CD8-positive, alpha-beta memory T cell (primary cell): ENCODE measurements at places on chromosomes 6 and 20.

- H3K36me3 ChIP-seq = peaks cover 7% of the 10 kb centered on the region
- DNase-seq = no peak
- H3K4me1 ChIP-seq = peaks cover 24% of the 10 kb centered on the region
- no peak overlapping the region for H3K4me3 ChIP-seq
- H3K27ac ChIP-seq = no peak overlapping the region
Observed at GRCh38 chr6:33251395-33252012, 20.2 kb downstream of the VPS52 start.

GRCh38 chr6:22558288-22558882, 11.0 kb upstream of the HDGFL1 start:
- no peaks in the 10 kb centered on the region for H3K4me1 ChIP-seq
- H3K27ac ChIP-seq = no peak overlapping the region
- DNase-seq = no peak
- no peak overlapping the region for H3K4me3 ChIP-seq
- no peaks in the 10 kb centered on the region for H3K27me3 ChIP-seq
- no peaks in the 10 kb centered on the region for H3K36me3 ChIP-seq

DNA sequence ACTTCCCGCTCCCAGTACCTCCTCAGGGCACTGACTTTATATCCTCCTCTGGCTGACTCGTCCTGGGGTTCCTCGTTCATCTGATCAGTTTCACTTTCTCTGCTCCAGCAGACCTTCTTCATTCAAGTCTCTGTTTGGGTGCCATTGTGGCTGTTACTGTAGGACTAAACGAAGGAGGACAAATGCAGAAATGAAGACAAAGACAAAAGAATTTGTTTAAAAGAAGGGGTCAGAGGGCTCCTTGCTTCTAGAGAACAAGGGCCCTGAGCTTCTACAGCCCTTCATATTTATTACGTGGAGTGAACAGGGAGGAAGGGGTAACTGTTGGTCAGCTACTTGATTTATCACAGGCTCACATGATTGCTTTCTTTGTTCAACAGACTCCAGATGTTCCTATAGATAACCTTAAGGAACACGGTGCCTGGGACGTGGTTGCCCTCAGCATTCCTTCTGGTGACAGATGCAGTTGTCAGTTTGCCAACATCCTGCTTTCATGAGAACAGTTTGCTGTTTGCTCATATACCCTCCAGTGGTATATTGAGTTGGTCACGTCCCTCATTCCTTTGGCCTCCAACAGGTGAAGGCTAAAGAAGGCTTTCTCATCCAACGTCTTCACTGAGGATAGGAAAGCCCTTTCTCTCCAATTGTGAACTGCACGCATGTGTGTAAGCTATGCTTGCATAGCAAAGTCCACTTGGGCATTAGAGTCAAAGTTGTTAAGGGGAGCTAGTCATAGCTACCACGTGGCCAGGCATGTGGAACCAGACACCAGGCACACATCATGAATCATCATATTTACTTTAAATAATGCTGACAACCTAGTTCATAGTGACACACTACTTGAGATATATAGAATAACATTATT, 69.1 kb upstream of the BTN3A2 start:
- H3K36me3 ChIP-seq = no peaks in the 10 kb centered on the region
- no peaks in the 10 kb centered on the region for H3K4me1 ChIP-seq
- DNase-seq = no peak
- H3K27me3 ChIP-seq = no peaks in the 10 kb centered on the region

DNA sequence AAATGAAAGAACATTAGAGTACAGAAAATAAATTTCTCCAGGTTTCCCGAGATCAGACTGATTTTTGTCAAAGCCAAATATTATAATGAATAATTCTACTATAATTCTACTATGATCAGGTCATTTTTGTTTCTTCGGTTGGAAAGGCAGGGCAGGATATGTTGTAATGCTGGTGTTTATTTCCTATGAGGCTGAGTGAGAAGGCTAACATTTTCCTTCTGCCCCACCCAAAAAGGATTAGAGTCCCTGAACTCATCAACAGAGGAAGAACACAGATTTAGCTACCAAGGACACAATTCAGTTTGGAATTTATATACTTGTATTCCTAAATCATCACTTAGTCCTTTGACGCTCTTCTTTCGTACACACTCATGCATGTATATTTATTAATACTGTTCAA, 318.9 kb downstream of the SYNE1 start:
- no peaks in the 10 kb centered on the region for H3K27me3 ChIP-seq
- H3K36me3 ChIP-seq = no peaks in the 10 kb centered on the region
- H3K4me1 ChIP-seq = no peaks in the 10 kb centered on the region

DNA sequence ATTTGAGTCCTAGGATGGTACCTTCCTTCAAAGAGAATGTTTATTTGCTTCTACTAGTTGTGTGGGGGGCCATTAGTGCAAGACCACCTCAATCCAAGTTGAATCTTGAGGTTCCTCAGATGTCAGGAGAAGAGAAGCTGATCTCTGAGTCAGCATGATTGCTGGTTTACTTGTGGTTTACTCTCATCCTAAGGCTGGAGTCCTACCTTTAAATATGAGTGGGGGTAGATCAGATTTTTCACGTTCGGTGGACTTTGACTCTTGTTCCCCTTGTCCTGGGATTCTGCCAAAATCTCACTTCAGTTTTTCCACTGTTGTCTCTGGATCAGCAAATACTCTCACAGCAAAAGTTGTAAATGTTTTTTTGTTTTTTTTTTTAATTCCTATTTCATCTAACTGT, 84.6 kb upstream of the F13A1 start:
- H3K36me3 ChIP-seq = no peaks in the 10 kb centered on the region
- no peaks in the 10 kb centered on the region for H3K4me1 ChIP-seq
- H3K27me3 ChIP-seq = no peaks in the 10 kb centered on the region
- H3K27ac ChIP-seq = no peak overlapping the region
- no peak for DNase-seq

GRCh38 chr6:37368961-37369320, 15.2 kb downstream of the RNF8 start:
- peaks cover 14% of the 10 kb centered on the region for H3K36me3 ChIP-seq
- no peaks in the 10 kb centered on the region for H3K4me1 ChIP-seq
- no peak overlapping the region for H3K4me3 ChIP-seq
- H3K27me3 ChIP-seq = no peaks in the 10 kb centered on the region

DNA sequence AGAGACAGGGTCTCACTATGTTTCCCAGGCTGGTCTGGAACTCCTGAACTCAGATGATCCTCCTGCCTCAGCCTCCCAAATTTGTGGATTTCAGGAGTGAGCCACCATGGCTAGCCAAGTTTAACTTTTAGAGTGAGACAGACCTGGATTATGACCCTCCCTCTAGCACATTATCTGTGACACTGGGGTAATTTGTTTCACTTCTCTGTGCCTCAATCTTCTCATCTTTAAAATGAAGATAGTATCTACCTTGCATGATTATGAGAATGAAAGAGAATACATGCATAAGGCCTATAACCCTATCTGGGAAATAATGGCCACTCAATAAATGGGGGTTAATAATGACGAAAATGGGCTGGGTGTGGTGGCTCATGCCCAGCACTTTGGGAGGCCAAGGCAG, 373.6 kb downstream of the SYNE1 start:
- H3K4me3 ChIP-seq = no peak overlapping the region
- H3K27me3 ChIP-seq = no peaks in the 10 kb centered on the region
- H3K36me3 ChIP-seq = peaks cover 28% of the 10 kb centered on the region
- DNase-seq = no peak
- no peak overlapping the region for H3K27ac ChIP-seq

GRCh38 chr6:5855787-5856470, 150.8 kb downstream of the NRN1 start:
- H3K4me1 ChIP-seq = peaks cover 8% of the 10 kb centered on the region
- H3K27ac ChIP-seq = no peak overlapping the region
- no peak for DNase-seq
- no peak overlapping the region for H3K4me3 ChIP-seq

- peaks cover 15% of the 10 kb centered on the region for H3K36me3 ChIP-seq
- H3K27ac ChIP-seq = no peak overlapping the region
- peaks cover 5% of the 10 kb centered on the region for H3K4me1 ChIP-seq
Observed at GRCh38 chr6:36139431-36139830, 9.1 kb downstream of the MAPK13 start.

DNA sequence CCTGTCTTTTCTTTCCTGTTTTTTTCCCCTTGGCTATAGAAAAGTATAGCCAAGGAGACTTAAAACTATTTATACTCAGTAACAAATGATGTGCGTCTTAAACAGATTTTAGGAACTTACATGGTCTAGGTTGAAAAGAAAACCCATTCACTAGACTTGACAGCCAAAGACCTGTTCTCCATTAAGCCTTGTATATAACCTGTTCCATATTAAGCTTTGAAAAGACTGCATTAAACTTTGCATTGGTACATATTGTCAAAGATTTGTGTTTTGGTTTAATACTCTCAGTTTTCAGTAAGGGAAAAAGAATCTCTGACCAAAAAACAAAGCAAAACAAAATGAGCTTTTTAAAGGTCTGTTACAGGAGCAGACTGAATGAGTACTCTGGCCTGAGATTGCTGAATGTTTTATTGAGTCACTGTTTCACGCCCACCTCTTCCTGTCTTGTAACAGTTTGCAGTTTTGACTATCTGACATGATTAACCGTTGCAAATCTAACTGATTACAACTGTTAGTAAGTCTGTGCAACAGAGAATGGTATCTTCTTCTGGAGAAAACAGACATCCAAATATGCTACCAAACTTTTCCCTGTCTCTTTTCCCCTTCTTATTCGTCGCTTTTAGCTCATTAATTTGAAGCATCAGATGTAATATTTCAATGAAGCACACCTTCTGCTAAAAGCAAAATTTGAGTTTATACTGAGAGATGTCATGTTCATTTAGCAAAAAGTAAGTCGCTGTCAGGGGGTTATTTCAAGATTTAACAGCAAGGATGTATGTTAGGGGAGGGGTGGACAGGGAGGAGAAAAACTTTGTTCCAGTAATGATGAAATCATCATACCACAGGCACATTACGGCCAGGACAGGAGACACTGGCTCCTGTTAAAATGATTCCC, 59.1 kb upstream of the SUPT3H start:
- DNase-seq = no peak
- H3K4me1 ChIP-seq = peaks cover 45% of the 10 kb centered on the region
- H3K27ac ChIP-seq = no peak overlapping the region
- no peak overlapping the region for H3K4me3 ChIP-seq
- no peaks in the 10 kb centered on the region for H3K36me3 ChIP-seq

GRCh38 chr6:4128748-4129147, 6.6 kb downstream of the ECI2 start:
- H3K27ac ChIP-seq = no peak overlapping the region
- peaks cover 51% of the 10 kb centered on the region for H3K36me3 ChIP-seq
- no peak overlapping the region for H3K4me3 ChIP-seq
- H3K27me3 ChIP-seq = no peaks in the 10 kb centered on the region
- DNase-seq = no peak
- peaks cover 3% of the 10 kb centered on the region for H3K4me1 ChIP-seq

DNA sequence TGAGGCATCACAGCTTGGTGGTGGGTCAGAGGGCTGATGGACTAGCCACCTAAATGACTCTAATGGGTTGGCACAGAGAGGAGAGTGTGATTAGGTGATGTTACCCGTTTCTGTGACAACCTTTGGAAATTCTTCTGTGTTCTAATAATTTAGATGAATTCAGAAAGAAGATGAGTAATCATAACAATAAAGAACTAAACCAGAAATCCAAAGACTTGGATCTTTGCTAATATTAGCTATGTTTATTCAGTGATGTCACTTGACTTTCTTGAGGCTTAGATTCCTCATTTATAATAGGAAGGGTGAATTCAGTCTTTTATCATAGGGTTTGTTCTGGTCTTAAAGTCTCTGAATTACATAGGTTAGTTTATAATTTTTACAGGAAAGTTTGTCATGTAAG, 19.9 kb downstream of the CRYBG1 start:
- H3K4me3 ChIP-seq = no peak overlapping the region
- no peak for DNase-seq
- H3K4me1 ChIP-seq = no peaks in the 10 kb centered on the region

GRCh38 chr6:119676961-119677360, 327.4 kb upstream of the MAN1A1 start:
- H3K4me1 ChIP-seq = no peaks in the 10 kb centered on the region
- no peaks in the 10 kb centered on the region for H3K36me3 ChIP-seq
- H3K27ac ChIP-seq = no peak overlapping the region

DNA sequence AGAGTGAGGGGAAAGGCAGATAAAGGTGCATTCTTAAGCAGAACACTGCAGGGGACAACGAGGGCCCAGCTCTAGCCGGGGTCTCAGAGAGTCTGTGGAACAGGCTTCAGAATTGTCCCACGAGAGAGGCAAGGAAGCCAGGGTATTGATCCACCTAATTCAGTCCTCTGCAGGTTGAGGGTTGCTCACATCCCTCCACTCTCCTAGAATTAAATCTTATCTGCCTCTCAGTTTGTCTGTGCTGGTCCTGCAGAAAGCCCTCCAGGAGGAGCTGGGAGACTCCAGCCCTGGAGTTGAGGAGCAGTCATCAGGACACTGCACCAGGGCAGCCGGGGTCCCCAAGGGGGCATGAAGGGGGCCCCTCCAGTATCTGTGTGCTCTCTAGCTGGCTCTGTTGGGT, 39.1 kb downstream of the SLC24A3 start:
- H3K27me3 ChIP-seq = no peaks in the 10 kb centered on the region
- H3K4me1 ChIP-seq = no peaks in the 10 kb centered on the region
- no peak overlapping the region for H3K4me3 ChIP-seq
- H3K27ac ChIP-seq = no peak overlapping the region
